ENCODE measurements at places on chromosomes 2 and 18.

DNA sequence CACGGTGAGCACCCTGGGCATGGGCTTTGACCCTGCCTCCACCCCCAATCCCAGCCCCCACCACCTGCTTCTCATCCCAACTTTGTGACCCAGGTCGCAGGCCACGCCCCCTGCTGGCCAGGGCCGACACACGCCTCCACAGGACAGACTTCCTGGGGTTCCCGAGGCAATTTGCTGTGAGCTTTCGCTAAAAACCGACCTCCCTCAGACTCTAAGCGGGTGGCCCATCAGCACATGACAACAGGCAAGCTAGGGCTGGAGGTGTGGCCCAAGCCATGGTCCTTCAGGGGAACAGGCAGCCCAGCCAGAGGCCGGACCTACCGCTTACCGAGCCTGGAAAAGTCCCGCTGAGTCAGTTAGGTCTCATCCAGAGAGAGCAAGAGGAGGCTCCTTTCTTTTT lies 31.9 kb downstream of the C1QL2 start:
- no peak for DNase-seq

DNA sequence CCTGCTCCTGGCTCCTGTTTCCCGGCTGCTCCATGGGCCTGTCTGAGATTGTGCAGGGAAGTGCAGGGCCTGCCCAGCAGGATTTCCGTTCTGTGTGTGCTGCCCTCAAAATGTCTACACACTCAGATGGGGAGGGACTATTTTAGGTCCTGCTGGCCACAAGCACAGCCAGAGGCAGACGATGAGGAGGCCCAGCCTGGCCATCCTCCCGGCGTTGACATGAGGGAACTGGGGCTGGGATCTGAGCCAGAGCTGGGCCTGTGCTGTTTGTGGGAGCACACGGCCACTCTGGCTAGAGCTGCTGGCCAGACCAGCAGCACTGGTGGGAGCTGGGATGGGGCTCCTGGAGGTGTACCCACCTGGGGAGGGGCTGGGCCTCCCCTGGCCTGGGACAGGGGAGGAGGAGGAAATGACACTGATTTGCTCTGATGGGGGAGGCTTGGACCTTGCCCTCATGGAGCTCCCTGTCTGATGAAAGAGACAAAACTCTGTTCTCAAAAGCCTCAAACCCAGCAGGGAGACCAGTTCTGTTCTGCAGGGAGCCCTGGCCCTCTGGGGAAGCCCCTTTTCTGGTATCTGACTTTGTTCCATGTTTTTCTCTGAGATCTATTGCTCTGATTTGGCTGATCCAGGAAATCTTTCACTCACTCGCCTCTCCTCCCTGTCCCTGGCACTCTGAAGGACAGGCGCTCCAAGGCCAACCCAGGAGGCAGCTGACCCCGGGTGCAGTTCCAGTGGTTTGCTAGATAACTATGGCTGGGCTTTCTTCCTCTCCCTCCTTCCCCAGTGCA lies 161.8 kb downstream of the DYSF start:
- peak; percentile 77 for DNase-seq

DNA sequence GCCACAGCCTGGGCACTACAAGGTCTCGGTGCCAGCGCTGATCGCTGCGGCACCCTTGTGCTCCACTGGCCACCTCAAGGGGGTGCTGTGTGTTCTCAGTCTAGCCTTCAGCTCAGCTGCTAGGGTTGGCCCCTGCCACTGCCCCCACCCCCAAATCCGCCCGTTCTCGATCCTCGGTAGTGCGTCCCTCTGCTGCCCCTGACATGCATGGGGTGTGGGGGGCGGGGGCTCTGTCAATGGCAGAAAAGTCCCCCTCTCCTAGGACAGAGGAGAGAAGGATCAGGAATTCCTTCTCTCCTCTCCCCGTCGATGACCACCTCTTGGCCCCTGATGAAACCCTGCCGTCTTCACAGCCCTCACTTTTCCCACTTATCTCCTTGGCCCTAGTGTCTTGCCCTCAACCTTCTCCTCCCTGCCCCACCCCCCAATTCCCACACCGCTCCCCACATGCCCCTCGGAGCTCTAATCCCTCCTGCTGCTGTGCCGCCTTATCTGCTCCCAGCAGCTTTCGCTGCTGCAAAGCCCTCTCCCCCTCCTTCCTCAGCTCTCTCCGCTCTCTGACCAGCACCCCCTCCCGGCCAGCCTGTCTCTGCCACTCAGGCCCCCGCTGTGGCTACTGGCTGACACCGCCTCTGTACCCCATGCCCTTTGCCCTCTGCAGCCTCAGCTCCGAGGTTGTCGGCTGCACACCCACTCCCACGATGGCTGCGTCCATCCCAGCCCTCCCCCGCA lies 4.3 kb upstream of the ASIC4 start:
- DNase-seq: peak; percentile 45

DNA sequence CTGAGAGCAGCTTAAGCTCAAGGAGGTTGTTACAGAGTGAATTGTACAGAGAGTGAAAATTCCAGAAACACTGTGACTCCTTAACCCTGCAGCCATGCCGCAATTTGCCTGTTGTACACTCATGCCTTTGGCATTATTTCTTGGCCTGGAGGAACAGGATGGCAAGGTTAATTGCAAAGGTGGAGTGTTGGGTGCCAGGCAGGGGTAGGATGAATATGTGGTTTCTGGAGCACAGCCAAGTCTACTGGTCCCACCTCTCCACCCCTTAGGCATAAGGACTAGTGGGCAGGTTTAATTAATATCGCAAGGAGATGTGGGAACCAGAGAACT lies 250.2 kb downstream of the LRRTM1 start:
- no peak for DNase-seq

GRCh38 chr2:23487735-23488492 lies 102.9 kb downstream of the KLHL29 start:
- DNase-seq: no peak

DNA sequence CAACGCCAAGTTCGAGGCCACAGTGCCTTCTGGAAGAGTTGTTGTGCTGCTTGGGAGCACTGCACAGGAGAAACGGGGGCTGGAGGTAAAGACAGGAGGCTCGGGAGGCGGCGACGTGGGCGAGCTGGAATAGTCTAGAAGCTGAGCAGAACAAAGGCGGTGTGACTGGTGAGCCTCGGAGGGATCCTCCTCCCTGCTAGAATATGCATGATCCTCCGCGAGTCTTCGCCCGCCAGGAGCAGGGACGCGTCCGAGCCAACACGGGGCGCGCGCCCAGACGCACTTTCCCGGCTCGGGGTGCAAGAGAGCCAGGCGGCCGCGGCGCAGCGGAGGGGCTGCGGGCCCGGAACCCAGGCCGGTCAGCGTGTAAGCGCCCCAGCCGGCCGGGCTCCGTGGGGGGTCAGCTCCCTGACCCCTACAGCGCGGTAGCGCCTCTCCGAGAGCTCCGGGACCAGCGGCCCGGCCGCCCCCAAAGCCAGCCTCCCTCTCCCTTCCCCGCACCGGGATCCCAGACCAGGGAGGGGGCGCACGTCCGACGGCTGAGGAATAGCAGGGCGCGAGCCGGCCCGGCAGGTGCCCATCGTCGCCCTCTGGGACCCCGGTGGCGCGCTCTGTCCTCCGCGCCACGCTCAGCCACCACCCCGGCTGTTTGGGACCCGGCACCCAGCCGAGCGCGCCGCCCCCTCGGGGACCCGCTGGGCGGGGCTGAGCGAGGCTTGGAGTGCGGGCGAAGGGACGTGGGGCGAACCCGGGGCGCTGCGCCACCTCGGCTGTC lies 62.5 kb downstream of the GNAL start:
- DNase-seq: no peak

DNA sequence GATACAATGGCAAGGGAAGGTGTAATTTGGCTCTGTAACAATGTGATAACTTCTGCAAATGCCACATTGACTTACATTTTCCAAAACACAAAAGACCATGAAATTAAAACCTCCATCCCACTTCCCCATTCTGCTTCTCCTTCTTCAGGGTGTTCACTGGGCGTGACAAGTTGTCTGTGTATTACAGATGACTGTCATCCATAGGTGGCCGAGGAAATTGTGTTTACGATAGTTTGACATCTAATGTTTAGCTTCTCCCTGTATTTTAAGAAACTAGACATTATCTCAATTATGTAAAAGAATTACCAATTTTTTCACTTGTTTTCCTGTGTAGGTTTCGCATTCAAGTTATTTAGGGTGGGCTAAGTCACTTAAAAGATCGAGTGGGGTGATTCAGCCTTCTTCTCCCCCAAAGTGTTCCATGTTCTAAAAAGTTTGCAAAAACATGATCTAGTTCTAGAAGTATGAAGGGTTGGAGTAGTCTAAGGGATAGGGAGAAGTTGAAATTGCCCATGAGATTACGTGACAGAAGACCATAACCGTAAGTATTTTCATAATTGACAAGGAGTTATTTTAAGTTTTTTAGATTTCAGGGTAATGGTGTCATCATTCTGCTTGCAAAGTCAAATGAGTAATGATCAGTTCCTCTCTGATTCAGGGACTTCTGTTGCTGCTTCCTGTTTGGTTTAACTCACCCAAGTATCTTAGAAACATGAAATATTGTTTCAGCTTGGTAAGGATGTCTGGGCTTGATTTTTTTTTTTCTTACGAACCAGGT lies 25.2 kb upstream of the CYTIP start:
- DNase-seq: no peak

- DNase-seq: no peak
Measured at GRCh38 chr2:95730813-95731212, 139.0 kb downstream of the TRIM43 start.

DNA sequence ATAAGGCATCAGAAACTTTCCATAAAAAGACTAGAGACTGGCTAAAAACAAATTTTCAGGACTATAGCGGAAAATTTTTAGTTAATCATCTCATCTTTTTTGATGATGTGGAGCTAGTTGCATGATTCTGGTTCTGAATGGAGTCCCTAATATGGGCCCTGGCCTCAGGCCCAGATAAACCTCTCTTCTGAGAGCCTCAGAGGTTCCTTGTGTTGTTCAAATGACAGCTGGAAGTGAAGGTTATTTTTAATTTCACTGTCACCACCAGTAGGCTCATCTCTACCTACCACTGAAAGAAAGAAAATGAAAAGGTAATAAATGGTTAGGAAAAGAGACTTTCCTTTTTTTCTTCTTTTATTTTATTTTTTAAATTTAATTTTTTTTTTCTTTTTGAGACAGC lies 75.9 kb downstream of the EVA1A start:
- DNase-seq: no peak

DNA sequence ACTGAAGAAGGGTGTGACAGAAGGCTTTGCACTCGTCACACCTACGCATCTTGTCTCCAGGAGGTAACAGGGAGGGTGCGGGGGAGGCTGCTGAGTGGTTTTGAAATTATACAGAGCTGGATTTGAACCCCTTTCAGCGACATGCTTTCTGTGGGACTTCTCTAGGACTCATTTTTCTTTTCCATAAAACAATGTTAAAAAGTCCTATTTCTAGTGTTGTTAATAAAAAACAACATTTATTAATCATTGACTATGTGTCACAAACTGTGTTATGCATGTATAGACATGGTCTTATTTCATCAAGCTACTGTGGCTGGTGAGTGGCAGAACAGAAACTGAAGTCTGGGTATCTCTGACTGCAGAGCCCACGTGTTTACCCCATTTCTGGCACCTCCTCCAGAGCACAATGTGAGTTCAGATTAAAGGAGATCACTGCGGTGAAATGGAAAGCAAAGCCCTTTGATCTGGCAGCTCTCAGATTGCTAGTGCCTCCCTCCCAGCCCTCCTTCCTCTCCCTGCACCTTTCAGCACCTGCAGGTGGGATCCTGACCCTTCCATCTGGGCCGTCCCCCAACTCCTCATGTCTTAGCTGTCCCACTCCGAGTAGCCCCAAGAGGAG lies 315.5 kb upstream of the MYT1L start:
- no peak for DNase-seq

- DNase-seq: no peak
Measured at GRCh38 chr2:56831780-56832179, 648.0 kb downstream of the CCDC85A start.

- DNase-seq: no peak
Measured at GRCh38 chr2:28944535-28945248, 36.4 kb upstream of the TOGARAM2 start.

DNA sequence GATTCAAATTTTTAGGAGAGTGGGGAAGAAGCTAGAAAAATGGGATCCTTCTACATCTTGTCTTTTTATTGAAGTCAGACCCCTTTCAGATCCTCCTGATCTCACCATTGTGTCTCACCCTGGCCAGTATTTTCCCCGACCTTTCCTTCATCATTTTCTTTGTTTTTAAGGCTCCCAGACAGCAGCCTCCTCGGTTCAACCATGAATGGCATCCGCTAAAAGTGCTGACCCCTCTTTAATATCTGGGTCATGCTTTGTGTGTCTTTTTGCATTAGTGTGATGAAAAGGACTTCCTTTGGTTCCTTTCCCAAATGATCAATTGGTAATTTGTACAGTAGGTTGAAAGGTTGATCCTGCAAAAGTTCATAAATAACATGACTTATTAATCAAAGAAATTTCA lies 26.7 kb upstream of the THOC1 start:
- no peak for DNase-seq

DNA sequence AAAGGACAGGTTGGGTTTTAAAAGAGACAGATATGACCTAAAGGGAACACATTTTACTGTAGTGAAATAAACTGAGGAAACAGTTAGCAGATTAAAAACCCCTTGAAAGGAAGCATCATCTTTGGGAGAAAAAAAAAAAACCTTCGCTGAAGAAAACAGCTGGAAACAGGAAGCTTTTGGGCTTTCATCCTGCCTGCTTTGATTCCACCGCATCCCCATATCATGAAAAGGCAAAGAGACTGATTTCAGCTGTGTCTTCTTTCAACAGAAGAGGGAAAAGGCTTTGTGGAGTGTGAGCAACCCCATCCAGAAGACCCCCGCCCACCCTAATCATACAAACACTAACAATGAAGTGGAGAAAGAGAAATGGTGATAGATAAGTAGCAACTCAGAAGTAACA lies 86.4 kb downstream of the TCF4 start:
- no peak for DNase-seq

DNA sequence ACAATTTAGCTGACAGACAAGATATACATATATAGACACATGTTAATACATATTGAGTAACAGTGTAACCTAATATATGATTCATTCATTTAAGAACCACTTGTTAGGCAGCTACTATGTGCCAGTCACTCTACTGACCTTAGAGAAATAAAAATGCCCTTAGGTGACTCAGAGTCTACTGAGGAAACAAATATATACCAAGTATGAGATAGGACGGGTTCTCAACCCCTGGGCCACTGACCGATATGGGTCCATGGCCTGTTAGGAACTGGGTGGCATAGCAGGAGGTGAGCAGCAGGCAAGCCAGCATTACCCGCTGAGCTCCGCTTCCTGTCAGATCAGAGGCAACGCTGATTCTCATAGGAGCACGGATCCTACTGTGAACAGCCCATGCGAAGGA lies 14.8 kb downstream of the STRN start:
- DNase-seq: no peak

DNA sequence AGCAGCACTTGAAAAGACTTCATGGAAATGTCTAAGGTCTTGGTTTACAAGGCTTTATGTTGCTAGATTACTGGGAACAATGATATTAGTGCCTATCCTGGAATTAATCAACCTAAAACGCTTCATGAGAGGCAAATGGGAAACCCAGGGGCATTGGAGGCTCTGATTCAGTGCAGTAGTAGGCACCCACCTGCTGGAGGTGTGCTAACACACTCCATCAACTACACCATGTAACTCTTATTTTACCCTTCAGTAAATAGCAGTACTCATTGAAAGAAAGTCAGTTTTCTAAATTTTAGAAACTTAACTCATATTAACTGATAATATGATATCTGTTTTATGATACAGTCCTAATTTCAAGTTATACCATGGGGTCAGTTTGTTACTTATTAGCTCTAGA lies 17.4 kb upstream of the HNRNPA3 start:
- DNase-seq: no peak
